ACHN (cell line): ENCODE measurements at places on chromosomes 1 and 21.

DNA sequence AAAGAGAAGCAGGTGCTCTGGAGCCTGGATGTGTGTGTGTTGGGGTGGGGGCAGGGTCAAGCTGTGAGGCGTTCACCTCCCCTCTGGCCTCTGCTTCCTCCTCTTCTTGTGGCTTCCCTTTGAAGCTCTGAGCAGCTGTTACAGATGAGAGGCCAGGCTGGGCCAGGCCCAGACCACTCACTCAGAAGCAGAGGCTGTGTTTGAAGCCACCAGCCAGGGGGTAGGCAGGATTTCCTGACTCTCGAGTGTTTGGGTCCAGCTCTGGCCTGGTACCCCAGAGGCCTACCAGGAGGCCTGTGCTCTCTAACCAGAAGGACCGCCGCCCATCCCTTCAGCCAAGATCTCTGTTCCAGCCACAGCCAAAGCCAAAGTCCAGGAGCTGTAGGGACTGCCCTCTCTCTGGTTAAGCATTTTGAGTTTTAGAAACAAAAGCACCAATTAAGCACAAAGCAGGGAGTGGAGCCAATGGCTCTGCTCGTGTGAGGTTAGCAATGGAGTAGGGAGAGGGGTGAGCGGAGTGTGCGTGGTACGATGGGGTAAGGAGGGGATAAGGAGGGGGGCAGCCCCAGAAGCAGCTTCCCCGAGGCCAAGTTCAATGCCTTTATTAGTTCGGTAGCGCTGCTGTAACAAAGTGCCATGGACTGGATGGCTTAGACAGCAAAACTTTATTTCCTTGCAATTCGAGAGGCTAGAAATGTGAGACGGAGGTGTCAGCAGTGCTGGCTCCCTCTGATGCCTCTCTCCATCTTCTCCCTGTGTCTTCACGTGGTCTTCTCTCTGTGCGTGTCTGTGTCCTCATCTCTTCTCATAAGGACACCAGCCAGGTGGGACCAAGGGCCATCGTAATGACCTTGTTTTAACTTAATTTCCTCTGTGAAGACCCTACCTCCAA, 20.5 kb downstream of the RCSD1 start:
- no peak for DNase-seq

DNA sequence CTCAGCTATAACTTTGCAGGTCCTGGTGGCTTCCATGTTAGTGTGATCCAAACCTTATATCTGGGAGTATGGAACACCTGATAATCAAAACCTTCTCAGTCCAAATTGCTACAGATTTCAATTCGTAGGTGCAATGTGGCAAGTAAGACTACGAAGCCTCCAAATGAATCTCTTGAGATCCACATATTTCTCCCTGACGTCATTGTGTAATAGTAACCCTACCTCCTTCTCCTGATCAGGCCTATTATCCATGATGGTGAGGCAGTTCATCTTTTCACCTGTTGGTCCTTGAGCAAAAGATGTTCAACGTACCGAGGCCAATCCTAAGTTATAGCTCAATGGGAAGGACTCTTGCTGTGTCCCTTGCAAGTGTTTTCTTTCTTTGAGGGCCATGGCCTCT, 115.9 kb upstream of the CHRM3 start:
- DNase-seq = no peak

- no peak for DNase-seq
Observed at GRCh38 chr1:82064691-82065090, 264.0 kb downstream of the ADGRL2 start.

DNA sequence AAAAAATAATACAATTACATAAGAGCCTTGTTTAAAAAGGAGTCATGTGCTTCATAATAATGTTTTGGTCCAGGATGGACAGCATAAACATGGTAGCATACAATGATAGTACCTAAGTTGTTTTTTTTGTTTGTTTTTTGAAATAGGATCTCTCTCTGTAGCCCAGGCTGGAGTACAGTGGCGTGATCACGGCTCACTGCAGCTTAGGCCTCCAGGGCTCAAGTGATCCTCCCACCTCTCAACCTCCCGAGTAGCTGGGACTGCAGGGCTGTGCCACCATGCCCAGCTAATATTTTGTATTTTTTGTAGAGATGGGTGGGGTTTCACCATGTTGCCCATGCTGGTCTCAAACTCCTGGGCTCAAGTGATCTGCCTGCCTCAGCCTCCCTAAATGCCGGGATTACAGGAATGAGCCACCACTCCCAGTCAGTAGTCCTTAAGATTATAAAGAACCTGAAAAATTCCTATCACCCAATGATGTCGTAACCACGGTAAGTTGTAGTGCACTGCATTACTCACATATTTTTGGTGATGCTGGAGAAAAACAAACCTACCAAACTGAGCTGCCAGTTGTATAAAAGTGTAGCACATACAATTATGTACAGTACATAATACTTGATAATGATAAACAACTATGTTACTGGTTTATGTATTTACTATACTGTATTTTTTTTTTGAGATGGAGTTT, 22.4 kb upstream of the RCOR3 start:
- peak; percentile 39 for DNase-seq

GRCh38 chr1:2948001-2948750, 73.1 kb upstream of the ACTRT2 start:
- no peak for DNase-seq

- DNase-seq = no peak
Observed at GRCh38 chr1:230820568-230820967, 47.8 kb downstream of the C1orf198 start.

GRCh38 chr1:86516335-86516734, 30.5 kb upstream of the CLCA4 start:
- no peak for DNase-seq

DNA sequence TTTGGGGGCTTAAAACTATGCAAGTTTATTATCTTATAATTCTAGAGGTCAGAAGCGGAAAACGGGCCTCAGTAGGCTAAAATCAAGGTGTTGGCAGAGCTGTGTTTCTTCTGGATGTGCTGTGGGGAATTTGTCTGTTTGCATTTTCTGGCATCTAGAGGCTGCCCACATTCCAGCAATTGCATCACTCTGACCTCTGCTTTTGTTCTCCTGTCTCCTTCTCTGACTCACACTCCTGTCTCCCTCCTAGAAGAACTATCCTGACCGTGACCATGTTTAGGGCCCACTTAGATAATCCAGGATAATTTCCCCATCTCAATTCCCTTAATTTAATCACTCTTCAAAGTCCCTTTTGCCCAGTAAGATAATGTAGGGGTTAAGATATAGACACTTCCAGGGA, 127.4 kb upstream of the DEPDC1 start:
- no peak for DNase-seq

DNA sequence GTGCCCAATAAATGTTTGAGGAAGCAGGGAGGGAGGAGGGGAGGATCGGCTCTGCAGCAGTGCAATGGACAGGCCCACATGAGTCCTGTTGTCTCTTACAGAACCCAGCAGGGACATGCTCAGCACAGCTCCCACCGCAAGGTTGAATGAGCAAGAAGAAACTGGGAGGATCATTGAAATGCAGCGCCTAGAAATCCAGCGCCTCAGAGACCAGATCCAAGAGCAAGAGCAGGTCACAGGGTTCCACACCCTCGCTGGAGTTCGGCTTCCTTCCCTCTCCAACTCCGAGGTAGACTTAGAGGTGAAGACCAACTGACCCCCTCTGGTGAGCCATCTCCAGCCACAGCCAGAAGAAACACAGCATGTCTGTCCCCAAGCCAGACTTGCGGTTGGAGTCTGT, 15.9 kb upstream of the TMEM125 start:
- DNase-seq = no peak

GRCh38 chr1:164605254-164606091, 46.5 kb downstream of the PBX1 start:
- DNase-seq = no peak

- DNase-seq = no peak
Observed at GRCh38 chr1:183739741-183740271, 65.1 kb upstream of the RGL1 start.
